ENCODE measurements at places on chromosomes 2 and 18. TPM values are rescaled to one million over a fixed set of nuclear protein-coding genes. Genes with fewer than 3 reads are reported as not detected.

DNA sequence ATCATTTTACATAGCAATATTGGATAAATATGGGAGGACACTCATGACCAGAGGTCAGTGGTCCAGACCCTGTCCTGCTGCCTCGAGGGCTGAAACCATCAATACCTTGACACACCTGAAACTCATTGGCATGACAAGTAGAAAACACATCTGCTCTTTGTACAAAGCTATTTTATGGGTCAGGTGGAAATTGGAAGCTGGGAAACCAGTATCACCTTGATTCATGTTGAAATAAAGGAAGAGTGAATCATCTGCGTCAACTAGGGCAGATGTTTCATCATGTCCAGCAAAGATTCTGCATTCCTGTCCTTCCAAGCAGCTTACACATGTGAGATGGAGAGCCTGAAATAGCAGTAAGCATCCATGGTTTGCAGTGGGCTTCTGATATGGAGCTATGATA lies 80.0 kb upstream of the ERBB4 start:
- DNase-seq = no peak
- H3K36me3 ChIP-seq = no peaks in the 10 kb centered on the region
- H3K27ac ChIP-seq = no peak overlapping the region
- no peaks in the 10 kb centered on the region for H3K27me3 ChIP-seq
- H3K4me3 ChIP-seq = no peak overlapping the region

DNA sequence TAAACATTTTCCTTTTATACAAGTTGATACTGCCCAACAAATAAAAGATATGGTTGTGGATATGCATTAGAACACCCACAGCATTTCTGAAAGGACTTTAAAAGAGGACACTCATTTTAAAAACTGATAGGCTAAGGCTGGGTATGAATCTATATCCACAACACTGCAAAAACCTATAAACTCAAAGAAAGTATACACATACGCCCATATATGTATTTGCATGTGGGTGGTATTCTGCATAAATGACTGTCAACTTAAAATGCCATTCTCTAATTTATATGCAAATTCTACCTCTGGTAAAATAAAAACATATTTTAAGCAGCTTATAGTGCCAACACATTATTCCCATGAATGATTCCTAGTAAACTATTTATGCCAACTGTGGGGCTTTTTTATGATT lies 20.1 kb downstream of the FIGN start:
- H3K27ac ChIP-seq = no peak overlapping the region
- no peaks in the 10 kb centered on the region for H3K27me3 ChIP-seq
- no peaks in the 10 kb centered on the region for H3K36me3 ChIP-seq
- peaks cover 13% of the 10 kb centered on the region for H3K4me1 ChIP-seq
- DNase-seq = no peak

DNA sequence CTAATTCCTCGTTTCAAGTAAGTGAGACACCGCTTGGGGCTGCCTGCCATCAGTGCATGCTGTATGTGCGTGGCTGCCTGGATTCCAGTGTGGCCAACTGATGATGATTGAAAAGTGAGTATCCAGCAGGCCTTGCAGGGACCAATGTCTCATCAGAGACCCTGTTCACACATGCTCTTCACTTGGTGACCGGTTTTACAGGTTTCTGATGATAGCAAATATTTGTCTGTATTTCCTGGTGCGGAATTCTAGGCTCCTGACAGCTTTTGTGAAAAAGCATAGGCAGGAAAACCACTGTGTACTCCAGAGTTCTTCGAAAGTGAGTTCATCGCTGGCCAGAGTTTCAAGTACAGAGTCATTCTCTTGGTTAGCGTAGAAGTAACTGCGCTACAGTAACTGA lies 13.8 kb upstream of the YWHAQ start:
- no peak overlapping the region for H3K27ac ChIP-seq
- H3K4me1 ChIP-seq = no peaks in the 10 kb centered on the region
- H3K4me3 ChIP-seq = no peak overlapping the region
- H3K27me3 ChIP-seq = no peaks in the 10 kb centered on the region

DNA sequence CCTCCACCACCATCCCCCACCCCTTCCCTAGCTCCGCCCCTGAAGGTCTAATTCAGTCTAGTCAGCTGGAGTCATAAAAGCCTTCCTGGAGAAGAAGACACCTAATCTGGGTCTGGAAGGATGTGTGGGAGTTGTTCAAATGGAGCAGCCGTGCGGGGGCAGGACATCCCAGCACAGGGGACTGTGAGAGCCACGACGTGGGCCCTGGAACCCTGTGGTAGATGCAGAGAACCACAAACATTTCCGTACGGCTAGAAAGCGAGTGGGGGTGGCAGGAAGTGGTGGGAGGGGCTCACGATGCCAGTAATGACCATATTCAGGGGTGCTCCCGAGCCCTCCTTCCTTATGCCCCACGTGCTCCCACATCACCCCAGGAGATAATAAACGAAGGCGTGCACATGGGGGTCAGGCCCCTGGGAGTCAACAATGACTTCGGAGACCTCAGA lies 20.9 kb upstream of the COL6A3 start:
- no peaks in the 10 kb centered on the region for H3K4me1 ChIP-seq
- H3K27ac ChIP-seq = no peak overlapping the region
- no peaks in the 10 kb centered on the region for H3K36me3 ChIP-seq
- no peak for DNase-seq

Gene UCN
- 2.0 TPM for total RNA-seq

Gene PECR
- 14.3 TPM for total RNA-seq

Gene ABCB11
- total RNA-seq = 0.15 TPM

DNA sequence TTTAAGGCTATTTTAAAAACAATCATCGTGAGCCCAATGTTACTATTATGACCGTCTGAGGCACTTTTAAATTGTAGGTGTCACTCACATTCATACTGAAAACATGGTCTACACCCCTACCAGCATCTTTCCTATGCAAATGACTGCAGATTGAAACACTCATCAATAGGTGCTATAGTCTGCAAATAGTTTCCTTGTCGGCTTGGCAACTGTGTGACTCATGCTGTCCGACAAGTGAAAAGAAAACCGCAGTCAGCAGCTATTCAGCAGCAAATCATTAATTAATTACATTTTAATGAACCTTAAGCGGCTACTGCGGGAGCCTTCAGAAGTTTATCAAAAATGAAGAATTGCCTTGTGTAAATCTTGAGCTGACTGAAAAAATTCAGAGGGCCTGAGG lies 134.4 kb downstream of the FIGN start:
- DNase-seq = no peak
- H3K27me3 ChIP-seq = no peaks in the 10 kb centered on the region
- peaks cover 2% of the 10 kb centered on the region for H3K4me1 ChIP-seq

GRCh38 chr18:9803698-9804516 lies 81.9 kb upstream of the TXNDC2 start:
- H3K27me3 ChIP-seq = no peaks in the 10 kb centered on the region
- H3K4me3 ChIP-seq = no peak overlapping the region
- no peak for DNase-seq
- H3K36me3 ChIP-seq = peaks cover 3% of the 10 kb centered on the region
- H3K27ac ChIP-seq = peak overlapping the region; percentile 55

Gene EIF2AK2
- total RNA-seq = 30.2 TPM

Gene EXOC6B
- 46.0 TPM for total RNA-seq

DNA sequence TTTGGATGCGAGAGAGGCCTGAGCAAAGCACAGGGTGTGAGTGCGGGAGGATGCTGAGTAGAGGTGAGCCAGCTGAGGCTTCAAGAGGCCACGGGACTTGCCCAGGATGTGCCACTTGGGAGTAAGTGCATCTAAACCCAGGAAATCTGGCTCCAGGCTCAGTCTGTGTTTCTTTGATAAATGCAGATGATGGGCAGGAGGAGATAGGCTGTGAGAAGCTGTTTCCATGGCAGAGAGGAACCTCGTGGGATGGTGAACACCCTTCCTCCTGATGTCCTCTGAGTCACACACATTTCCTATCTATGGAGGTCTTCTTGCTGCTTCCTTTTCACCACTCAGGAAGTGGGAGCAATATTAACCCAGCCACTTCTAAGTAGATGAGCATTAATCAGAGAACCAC lies 38.4 kb upstream of the CELF4 start:
- no peaks in the 10 kb centered on the region for H3K4me1 ChIP-seq
- no peaks in the 10 kb centered on the region for H3K36me3 ChIP-seq
- H3K27me3 ChIP-seq = no peaks in the 10 kb centered on the region
- DNase-seq = no peak
- H3K4me3 ChIP-seq = no peak overlapping the region

DNA sequence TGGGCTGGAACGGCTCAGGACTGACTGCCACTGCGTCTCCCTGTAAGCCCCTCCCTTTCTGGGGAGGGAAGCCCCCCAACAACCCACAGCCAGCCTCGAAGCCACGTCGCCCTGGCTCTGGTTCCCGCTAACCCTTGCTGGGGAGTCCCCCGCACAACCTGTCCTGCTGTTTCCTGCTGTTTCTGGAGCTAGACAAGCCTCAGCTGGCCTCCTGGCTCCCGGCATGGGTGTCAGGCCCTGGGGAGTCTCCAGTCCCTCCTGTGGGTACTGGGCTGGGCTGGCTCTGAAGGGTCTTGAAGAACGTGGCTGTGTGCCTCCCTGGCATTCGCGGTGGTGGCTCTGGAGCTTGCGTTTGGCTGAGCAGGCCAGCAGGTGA lies 20.9 kb downstream of the NFATC1 start:
- H3K36me3 ChIP-seq = peaks cover 18% of the 10 kb centered on the region
- no peak for DNase-seq

DNA sequence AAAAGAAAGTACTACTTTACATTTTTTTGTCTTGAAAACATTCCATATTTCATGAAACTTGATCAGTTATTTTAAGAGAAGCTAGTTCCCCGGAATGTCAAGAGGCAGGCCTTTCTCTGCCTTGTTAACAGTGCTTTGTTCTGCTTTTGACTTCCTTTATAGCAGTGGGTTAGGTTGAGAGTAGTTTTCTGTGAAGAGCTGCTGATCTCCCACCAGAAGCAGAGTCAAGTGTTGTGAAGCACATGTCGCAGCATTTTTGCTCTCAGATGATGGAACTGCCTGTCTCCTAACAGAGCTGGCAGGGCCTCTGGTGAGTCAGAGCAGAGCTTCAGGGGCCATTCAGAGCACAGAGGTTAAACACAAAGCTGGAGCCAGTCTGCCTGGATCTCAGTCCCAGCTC lies 871.8 kb downstream of the SLC4A3 start:
- no peak overlapping the region for H3K4me3 ChIP-seq
- no peak overlapping the region for H3K27ac ChIP-seq
- no peaks in the 10 kb centered on the region for H3K4me1 ChIP-seq
- no peaks in the 10 kb centered on the region for H3K27me3 ChIP-seq

Measured in lung (tissue), 17 donors.